ENCODE measurements at places on chromosomes 1 and 21. TPM values are rescaled to one million over a fixed set of nuclear protein-coding genes. Genes with fewer than 3 reads are reported as not detected.

Gene BARHL2
- total RNA-seq = not detected

Gene BGLAP
- total RNA-seq = 1.9 TPM

Gene CFAP107
- not detected for total RNA-seq

Gene CELSR2
- total RNA-seq = 4.2 TPM

Gene NTRK1
- 13.8 TPM for total RNA-seq

Gene OSCP1
- not detected for total RNA-seq

Gene ADORA3
- 0.37 TPM for total RNA-seq

Gene CADM3
- not detected for total RNA-seq

Gene PKP1
- not detected for total RNA-seq

Gene TNN
- not detected for total RNA-seq

Gene DNALI1
- total RNA-seq = 0.32 TPM

Gene CLDN19
- total RNA-seq = not detected

Gene FCER1A
- not detected for total RNA-seq

Gene EDN2
- not detected for total RNA-seq

Gene TIE1
- 0.25 TPM for total RNA-seq

Gene FMO4
- total RNA-seq = 0.85 TPM

Gene CR1L
- total RNA-seq = not detected

Gene OPTC
- total RNA-seq = not detected

Gene C4BPB
- 15.6 TPM for total RNA-seq

Gene CBR3
- total RNA-seq = 20.4 TPM

Gene SHISA4
- 1.8 TPM for total RNA-seq

Gene PTAFR
- 0.49 TPM for total RNA-seq

Gene MFSD2A
- 6.0 TPM for total RNA-seq

Gene AADACL4
- total RNA-seq = not detected

Gene HCRTR1
- total RNA-seq = not detected

Gene CYP4A22
- total RNA-seq = not detected

Gene TMEM82
- total RNA-seq = not detected

Gene YTHDF2
- total RNA-seq = 76.4 TPM

Gene HSD11B1
- total RNA-seq = 16.1 TPM

Gene FAM167B
- 0.68 TPM for total RNA-seq

Gene ACTA1
- 0.15 TPM for total RNA-seq

Gene SPATA21
- 0.12 TPM for total RNA-seq

Gene GJC2
- total RNA-seq = 1.0 TPM

Gene CNIH3
- total RNA-seq = 1.3 TPM

Gene TEX38
- 0.34 TPM for total RNA-seq

Gene ALPL
- total RNA-seq = not detected

Gene FNBP1L
- total RNA-seq = 0.10 TPM

Gene NBL1
- total RNA-seq = 32.8 TPM

Gene DCDC2B
- not detected for total RNA-seq

Gene ALX3
- not detected for total RNA-seq

Gene OR2T34
- not detected for total RNA-seq

Gene TP73
- total RNA-seq = 1.4 TPM

Gene BNIPL
- 2.6 TPM for total RNA-seq

Gene SIM2
- total RNA-seq = 0.22 TPM
